Left hindlimb (tissue), 1 donor: ENCODE measurements at places on chromosomes 2 and 18.

DNA sequence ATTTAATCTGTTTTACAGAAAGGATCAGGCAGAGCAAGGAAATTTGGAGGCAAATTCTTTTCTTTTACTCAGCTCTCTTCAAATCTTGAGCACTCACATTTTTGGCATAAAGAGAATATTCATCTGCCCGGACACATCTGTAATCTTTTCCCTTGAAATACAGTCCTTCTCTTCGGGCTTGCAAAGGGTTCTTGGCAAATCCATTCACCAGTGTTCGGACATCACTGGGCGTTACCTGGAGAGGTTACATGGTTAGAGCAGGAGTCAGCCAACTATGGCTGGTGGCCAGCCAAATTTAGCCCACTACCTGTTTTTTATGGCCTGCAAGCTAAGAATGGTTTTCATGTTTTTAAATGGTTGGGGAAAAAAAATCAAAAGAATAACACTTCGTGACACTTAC is 2.1 kb downstream of the PFN4 start:
- peak; percentile 81 for DNase-seq

DNA sequence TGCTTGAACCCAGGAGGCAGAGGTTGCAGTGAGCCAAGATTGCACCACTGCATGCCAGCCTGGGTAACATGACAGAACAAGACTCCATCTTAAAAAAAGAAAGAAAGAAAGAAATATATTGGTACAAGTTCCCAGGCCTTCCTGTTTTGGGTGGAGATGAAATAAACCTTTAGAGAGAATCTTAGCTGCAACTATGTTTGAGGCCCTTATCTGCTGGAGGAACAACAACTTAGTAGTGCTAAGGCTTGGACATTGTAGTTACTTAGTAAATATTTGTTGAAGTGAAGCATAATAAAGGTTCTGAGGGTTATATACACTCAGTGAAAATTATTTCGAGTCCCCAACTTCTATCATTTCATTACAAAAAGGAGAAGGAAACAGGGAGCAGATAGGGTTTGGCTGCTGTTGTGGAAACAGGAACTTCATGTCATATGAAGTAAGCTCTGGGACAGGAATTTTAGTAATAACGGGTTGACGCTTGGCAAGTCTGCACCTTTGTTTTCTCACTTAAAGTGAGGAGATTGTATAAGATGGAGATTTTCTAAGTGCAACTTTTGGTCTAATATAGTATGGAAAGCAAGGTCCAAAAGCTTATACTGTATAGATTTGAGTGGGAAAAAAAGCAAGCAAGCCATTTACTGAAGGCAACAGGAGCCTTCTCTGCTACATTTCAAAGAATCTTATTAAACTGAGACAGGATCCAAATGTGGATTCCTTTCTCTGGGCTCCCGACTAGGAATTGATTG is 40.0 kb upstream of the AGPS start:
- DNase-seq, result no peak

- no peak for DNase-seq
Measured at GRCh38 chr18:13517369-13517768, 209.0 kb downstream of the FAM210A start.

DNA sequence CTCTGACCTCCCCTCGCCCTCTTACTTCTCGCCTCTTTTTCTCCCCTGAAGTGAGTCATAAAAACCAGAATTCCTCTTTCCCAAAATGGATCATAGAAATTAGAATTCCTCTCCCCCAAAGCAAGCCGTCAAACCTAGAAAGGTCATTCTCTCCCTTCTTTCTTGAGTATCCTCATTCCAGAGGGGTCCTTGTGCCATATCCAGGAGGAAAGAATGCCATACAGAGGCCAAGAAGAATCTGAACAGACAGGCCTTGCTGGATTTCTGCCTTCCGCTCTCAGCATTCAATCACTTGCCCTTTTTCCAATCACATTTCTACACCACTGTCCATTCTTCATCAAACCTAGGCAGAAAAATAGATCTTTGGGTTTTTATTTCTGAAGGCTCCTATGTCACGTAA is 31.1 kb upstream of the MAPK4 start:
- no peak for DNase-seq

GRCh38 chr2:71697106-71698004 is 244.0 kb downstream of the DYSF start:
- no peak for DNase-seq

GRCh38 chr2:128797937-128798336 is 479.3 kb upstream of the HS6ST1 start:
- DNase-seq, result no peak

GRCh38 chr18:3151399-3152264 is 68.1 kb downstream of the MYOM1 start:
- no peak for DNase-seq

GRCh38 chr2:152022090-152022489 is 76.8 kb downstream of the CACNB4 start:
- DNase-seq, result no peak

DNA sequence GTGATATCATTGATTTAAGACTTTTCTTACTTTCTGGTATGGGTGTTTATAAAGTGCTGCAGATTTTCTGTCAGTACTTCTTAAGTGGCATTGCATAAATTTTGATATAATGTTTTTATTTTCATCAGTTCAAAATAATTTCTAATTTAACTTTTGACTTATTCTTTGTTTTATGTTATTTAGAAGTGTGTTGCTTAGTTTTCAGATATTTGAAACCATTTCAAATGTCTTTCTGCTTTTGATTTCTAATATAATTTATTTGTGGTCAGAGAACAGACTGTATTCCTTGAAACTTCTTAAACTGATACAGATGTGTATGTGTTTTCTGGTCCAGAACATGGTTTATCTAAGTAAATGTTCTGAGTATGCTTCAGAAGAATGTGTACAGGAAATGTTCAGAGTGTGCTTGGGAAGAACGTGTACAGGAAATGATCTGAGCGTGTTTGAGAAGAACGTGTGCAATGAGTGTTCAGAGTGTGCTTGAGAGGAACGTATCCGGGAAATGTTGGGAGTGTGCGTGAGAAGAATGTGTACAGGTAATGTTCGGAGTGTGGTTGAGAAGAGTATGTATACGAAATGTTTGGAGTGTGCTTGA is 265.7 kb upstream of the HS6ST1 start:
- DNase-seq, result no peak

GRCh38 chr2:15506229-15506819 is 54.8 kb downstream of the NBAS start:
- DNase-seq, result no peak

DNA sequence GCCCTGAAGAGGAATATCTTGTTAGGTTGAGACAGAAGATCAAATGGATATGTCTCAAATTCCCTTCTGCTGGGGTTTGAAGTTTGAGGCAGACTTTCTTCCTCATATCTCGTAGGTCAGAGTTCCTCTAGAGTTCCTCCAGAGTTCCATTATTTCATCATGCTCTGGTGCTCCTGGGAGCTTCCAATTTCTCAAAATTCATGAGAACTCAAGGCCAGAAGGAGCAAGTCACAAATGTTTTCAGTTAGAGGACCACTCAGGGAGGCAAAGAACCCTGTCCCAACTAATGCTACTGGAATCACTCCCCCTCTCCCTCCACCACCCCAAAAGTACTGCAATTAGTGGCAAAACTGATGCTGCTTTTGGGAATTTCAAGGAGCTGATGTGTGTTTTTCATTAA is 115.7 kb upstream of the RBMS1 start:
- no peak for DNase-seq

- no peak for DNase-seq
Measured at GRCh38 chr2:241091201-241091600, 10.9 kb downstream of the MTERF4 start.

DNA sequence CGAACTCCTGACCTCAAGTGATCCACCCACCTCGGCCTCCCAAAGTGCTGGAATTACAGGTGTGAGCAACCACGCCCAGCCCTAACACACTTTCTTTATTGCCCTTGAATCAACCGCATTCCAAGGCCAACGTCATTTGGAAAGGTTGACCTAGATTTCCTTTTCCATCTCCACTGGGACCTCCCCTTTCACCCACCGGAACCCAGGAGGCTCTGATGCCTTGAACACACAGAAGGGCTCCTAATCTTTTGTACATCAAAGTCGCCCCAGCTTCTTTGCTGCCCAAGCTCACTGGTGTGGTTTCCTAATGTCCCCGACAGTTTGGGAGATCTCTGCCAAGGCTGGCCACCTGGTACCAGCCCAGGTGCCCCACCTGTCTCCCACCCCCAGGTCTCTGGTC is 46.2 kb upstream of the CAB39 start:
- no peak for DNase-seq

- DNase-seq, result no peak
Measured at GRCh38 chr2:179936654-179937053, 70.4 kb downstream of the CWC22 start.

DNA sequence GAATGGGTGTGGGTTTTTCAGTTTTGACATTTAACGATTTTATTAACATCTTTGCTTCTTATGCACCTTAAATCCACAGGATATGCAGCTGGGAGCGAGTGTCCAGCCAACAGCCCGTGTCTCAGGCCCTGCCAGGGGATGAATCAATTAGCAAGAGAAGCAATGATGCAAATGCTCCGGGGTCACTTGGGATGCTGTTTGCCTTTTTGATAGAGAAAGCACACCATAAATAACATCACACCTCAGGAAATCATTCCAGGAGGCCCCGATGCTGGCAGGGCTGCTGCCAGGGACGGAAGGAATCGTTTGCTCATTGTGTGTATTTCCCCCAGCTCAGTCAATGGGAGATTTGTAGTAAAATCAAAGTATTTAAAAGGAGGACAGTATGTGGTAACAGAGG is 394.0 kb upstream of the HNRNPA3 start:
- DNase-seq, result peak; percentile 71

DNA sequence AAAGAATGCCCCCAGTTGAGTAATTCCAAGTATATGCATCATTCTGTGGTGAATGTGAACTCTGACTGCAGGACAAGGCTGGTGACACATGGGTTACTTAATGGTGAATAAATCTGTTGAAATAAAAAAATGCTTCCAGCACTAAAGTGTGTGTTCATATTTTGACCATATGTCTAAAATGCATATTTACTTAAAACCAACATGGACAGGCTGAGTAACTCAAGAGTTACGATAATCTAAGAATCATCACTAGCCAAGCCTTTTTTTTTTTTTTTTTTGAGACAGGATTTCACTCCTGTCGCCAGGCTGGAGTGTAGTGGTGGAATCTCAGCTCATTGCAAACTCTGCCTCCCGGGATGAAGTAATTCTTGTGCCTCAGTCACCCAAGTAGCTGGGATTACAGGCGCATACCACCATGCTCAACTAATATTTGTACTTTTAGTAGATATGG is 47.1 kb upstream of the CCBE1 start:
- no peak for DNase-seq

- no peak for DNase-seq
Measured at GRCh38 chr2:3771576-3771975, 68.2 kb downstream of the DCDC2C start.

GRCh38 chr2:220192994-220193753 is 565.7 kb downstream of the SLC4A3 start:
- no peak for DNase-seq

GRCh38 chr2:65070172-65070830 is 14.1 kb downstream of the CEP68 start:
- no peak for DNase-seq

GRCh38 chr18:13614641-13615288 is 111.6 kb downstream of the FAM210A start:
- DNase-seq, result no peak

GRCh38 chr2:161417438-161418274 is 1.6 kb downstream of the TBR1 start:
- no peak for DNase-seq

DNA sequence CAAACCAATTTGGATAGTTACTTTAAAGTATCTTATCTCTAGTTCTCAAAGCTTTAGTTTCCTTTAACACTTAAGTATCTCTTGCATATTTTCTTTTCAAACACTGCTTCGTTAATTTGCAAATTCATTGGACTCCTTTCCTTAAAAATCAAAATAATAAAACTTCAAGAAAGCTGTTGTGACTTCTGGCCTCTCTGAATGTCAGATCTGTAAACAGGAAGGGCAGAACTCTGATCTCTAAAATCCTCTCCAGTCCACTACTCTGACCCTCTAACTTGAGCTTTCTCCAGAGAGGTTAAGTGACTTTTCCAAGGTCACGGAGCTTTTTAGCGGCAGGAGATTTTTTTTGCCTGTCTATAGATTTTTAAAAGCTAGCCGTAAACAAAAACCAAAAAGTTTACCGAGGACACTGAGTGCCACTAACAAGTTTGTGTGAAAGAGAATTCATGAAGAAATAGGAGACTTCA is 155.5 kb downstream of the TGIF1 start:
- no peak for DNase-seq

- no peak for DNase-seq
Measured at GRCh38 chr2:117775703-117776219, 38.7 kb upstream of the DDX18 start.

DNA sequence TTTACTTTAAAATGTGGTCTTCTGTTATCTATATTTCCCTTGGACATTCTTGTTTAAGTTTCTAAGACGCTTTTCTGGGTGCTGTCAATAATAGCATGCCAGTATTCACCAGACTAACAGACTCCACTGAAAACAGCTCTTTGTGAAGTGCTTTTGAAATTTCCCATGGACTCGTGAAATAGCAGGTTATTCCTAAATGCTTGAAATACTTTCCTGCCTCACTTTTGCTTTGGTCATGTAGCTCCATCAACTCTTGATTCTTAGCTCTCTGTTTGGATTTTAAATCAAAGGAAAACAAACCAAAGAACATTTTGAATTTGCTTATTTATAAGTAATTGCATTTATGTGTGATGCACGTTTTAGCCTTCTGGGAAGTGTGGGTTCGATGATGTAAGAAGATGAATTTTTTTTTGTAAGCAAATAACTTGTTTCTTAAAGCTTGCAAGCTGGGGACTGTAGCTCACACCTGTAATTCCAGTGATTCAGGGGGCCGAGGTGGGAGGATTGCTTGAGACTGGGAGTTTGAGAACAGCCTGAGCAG is 147.8 kb downstream of the WDSUB1 start:
- DNase-seq, result no peak

DNA sequence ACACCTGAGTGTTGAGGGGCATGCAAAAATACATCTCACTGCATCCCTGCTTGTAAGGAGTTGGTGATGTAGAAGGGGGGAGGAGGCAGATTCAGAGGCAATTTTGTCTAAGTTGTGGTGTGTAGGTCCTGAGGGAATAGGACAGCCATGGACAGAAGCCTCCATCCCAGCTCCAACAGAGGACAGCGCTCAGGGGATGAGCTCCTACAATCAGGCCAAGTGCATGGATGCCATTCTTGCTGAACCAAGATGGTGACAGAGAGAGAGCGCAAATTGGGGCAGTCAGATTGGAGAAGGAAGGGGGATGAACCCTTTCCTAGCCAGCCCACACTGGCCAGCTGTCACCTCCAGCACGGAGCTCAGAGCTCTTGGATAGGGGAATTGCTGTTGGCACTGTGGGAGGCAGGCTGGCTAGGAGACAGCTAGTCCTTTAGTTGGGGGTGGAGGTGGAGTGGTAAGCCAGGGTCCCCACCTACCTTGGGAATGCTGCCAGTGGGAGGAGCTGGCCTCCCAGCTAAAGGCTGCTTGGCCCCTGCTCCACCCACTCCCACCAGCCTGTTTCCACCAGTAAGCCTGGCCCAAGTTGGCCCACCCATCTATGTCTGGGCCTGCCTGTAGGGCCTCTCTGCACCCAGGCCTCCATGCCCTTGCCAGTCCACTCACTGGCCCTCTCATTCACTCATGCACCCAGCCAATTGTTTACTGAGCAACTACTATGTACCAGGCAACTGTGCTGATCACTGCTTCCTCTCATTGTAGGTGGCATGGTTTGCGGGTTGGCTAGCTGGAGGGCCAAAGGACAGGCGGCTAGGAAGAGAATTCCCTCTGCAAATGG is 2.5 kb upstream of the PER2 start:
- DNase-seq, result no peak

GRCh38 chr2:157363612-157364101 is 38.0 kb upstream of the ERMN start:
- no peak for DNase-seq

- DNase-seq, result no peak
Measured at GRCh38 chr2:113174376-113174750, 592 bp downstream of the PSD4 start.
